Astrocyte (in vitro differentiated cells and primary cell): ENCODE measurements at places on chromosomes 6 and 20. TPM values are rescaled to one million over a fixed set of nuclear protein-coding genes. Genes with fewer than 3 reads are reported as not detected.

- peak overlapping the region; percentile 68 for H3K27ac ChIP-seq
- no peak overlapping the region for H3K4me3 ChIP-seq
- peaks cover 14% of the 10 kb centered on the region for H3K4me1 ChIP-seq
- no peaks in the 10 kb centered on the region for H3K36me3 ChIP-seq
These were observed 75.8 kb downstream of the BCKDHB start for GRCh38 chr6:80182308-80182707.

- peaks cover 5% of the 10 kb centered on the region for H3K27me3 ChIP-seq
- H3K4me3 ChIP-seq, result no peak overlapping the region
- H3K27ac ChIP-seq, result no peak overlapping the region
- DNase-seq, result no peak
- no peaks in the 10 kb centered on the region for H3K36me3 ChIP-seq
These were observed 148.5 kb downstream of the MRPL14 start for GRCh38 chr6:43978473-43979346.

DNA sequence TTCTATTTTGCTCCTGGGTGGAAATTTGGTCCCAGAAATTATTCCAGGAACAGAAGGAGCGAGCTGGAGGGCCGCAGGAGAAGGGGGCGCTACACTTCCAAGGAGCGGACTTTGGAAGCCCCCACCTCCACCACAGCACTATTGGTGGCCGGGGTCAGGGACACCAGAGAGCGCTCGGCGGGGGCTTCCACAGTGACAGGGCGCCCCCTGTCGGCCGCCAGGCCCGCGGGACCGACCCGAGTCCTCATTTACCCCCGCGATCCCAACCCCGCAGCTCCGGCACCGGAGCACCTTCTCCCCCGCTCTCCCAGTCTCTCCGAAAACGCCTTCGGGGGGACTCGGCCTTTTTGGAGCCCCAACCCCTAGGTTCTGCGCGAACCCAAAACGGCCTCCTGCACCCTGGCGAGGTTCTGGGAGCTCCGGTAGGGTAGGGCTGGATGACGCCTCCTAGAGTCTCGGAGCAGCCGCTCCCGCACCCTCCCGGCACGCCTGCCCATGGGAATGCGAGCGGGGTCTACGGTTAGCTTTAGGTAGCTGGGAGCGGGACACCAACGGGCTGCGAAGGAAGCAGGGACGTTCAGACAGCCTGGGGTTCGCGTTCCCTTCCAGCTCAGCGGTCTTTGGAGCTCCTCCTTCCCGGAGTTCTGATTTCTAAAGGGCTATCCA is 2.4 kb upstream of the FOXA2 start:
- peaks cover 44% of the 10 kb centered on the region for H3K27me3 ChIP-seq
- no peaks in the 10 kb centered on the region for H3K36me3 ChIP-seq
- no peak overlapping the region for H3K27ac ChIP-seq
- DNase-seq, result no peak
- H3K4me1 ChIP-seq, result no peaks in the 10 kb centered on the region

DNA sequence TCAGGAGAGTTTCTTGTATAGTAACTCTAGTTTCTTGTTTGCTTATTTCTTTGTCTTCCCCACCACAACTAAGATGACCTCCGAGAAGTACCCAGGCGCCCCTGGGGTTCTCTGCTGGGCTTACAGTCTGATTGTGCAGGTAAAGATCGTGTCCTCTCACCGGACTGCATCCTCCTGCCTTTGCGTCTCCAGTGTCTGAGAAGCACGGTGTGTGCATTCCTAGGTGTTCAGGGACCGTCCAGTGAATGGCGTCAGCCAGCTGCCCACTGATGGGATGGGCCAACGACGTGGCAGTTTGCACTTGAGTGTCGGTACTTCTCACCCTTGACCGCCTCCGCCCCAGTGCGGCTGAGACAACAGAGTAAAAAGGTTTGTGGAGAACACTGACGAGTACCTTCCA is 56.0 kb upstream of the NFATC2 start:
- H3K4me3 ChIP-seq, result no peak overlapping the region
- no peaks in the 10 kb centered on the region for H3K27me3 ChIP-seq
- H3K27ac ChIP-seq, result no peak overlapping the region
- no peaks in the 10 kb centered on the region for H3K36me3 ChIP-seq

- H3K4me1 ChIP-seq, result no peaks in the 10 kb centered on the region
- DNase-seq, result no peak
- no peak overlapping the region for H3K27ac ChIP-seq
- H3K4me3 ChIP-seq, result no peak overlapping the region
- H3K27me3 ChIP-seq, result no peaks in the 10 kb centered on the region
- no peaks in the 10 kb centered on the region for H3K36me3 ChIP-seq
These were observed 76.8 kb downstream of the SAMD5 start for GRCh38 chr6:147585256-147585655.

GRCh38 chr6:75603106-75603420 is 1.4 kb downstream of the SENP6 start:
- peaks cover 8% of the 10 kb centered on the region for H3K4me1 ChIP-seq
- H3K27ac ChIP-seq, result peak overlapping the region; percentile 95
- H3K4me3 ChIP-seq, result peak overlapping the region; percentile 90
- H3K27me3 ChIP-seq, result no peaks in the 10 kb centered on the region

- H3K36me3 ChIP-seq, result no peaks in the 10 kb centered on the region
- H3K27ac ChIP-seq, result no peak overlapping the region
- no peak overlapping the region for H3K4me3 ChIP-seq
- no peaks in the 10 kb centered on the region for H3K4me1 ChIP-seq
These were observed 328.4 kb downstream of the TPBG start for GRCh38 chr6:82691997-82692396.

GRCh38 chr20:16393297-16393696 is 180.0 kb downstream of the KIF16B start:
- H3K27me3 ChIP-seq, result no peaks in the 10 kb centered on the region
- no peaks in the 10 kb centered on the region for H3K36me3 ChIP-seq
- no peak overlapping the region for H3K4me3 ChIP-seq
- DNase-seq, result no peak
- H3K4me1 ChIP-seq, result no peaks in the 10 kb centered on the region

DNA sequence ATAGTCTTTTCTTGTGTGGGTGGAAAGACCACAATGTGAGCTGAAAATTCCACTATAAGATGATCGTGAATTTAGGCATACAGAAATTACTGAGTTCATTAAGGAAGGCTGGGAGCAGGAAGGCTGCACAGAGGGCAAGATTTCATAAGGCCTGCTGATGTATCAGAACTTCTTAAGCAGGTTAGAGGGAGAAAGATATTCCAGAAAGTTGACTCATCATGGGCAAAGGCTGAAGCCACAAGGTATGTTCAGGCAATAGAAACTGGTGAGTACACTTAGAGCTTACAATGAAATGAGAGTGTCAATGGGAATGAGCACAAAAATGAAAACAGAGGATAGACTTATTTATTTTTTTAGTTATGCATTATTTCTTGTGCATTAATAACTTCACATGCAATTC is 618.6 kb downstream of the CBLN4 start:
- no peaks in the 10 kb centered on the region for H3K36me3 ChIP-seq
- H3K27me3 ChIP-seq, result no peaks in the 10 kb centered on the region
- DNase-seq, result no peak
- no peak overlapping the region for H3K27ac ChIP-seq
- H3K4me3 ChIP-seq, result no peak overlapping the region
- H3K4me1 ChIP-seq, result no peaks in the 10 kb centered on the region

GRCh38 chr20:63386491-63386890 is 25.3 kb upstream of the CHRNA4 start:
- no peak for DNase-seq
- no peaks in the 10 kb centered on the region for H3K36me3 ChIP-seq
- no peak overlapping the region for H3K27ac ChIP-seq
- no peak overlapping the region for H3K4me3 ChIP-seq
- H3K27me3 ChIP-seq, result no peaks in the 10 kb centered on the region

GRCh38 chr6:21582651-21583050 is 10.9 kb upstream of the SOX4 start:
- no peak overlapping the region for H3K27ac ChIP-seq
- H3K36me3 ChIP-seq, result no peaks in the 10 kb centered on the region
- no peak overlapping the region for H3K4me3 ChIP-seq
- no peaks in the 10 kb centered on the region for H3K27me3 ChIP-seq
- no peak for DNase-seq

- no peak overlapping the region for H3K27ac ChIP-seq
- peaks cover 4% of the 10 kb centered on the region for H3K4me1 ChIP-seq
- no peak overlapping the region for H3K4me3 ChIP-seq
- no peak for DNase-seq
- no peaks in the 10 kb centered on the region for H3K27me3 ChIP-seq
These were observed 23.6 kb downstream of the RREB1 start for GRCh38 chr6:7131390-7131789.

GRCh38 chr6:35485402-35485877 is 11.4 kb downstream of the TEAD3 start:
- H3K27ac ChIP-seq, result peak overlapping the region; percentile 79
- peaks cover 10% of the 10 kb centered on the region for H3K36me3 ChIP-seq
- H3K4me1 ChIP-seq, result peaks cover 54% of the 10 kb centered on the region
- no peaks in the 10 kb centered on the region for H3K27me3 ChIP-seq
- no peak overlapping the region for H3K4me3 ChIP-seq

GRCh38 chr6:38612143-38612965 is 27.4 kb downstream of the BTBD9 start:
- H3K36me3 ChIP-seq, result no peaks in the 10 kb centered on the region
- peak; percentile 80 for DNase-seq
- no peaks in the 10 kb centered on the region for H3K27me3 ChIP-seq
- H3K27ac ChIP-seq, result no peak overlapping the region
- no peak overlapping the region for H3K4me3 ChIP-seq
- H3K4me1 ChIP-seq, result peaks cover 4% of the 10 kb centered on the region

GRCh38 chr20:62151225-62151624 is 7.7 kb downstream of the SS18L1 start:
- H3K4me3 ChIP-seq, result no peak overlapping the region
- H3K27ac ChIP-seq, result no peak overlapping the region
- DNase-seq, result no peak
- peaks cover 18% of the 10 kb centered on the region for H3K4me1 ChIP-seq
- no peaks in the 10 kb centered on the region for H3K36me3 ChIP-seq

GRCh38 chr6:110340392-110340965 is 17.7 kb downstream of the METTL24 start:
- H3K27ac ChIP-seq, result no peak overlapping the region
- no peaks in the 10 kb centered on the region for H3K27me3 ChIP-seq
- no peaks in the 10 kb centered on the region for H3K4me1 ChIP-seq

- no peaks in the 10 kb centered on the region for H3K4me1 ChIP-seq
- H3K36me3 ChIP-seq, result no peaks in the 10 kb centered on the region
- H3K4me3 ChIP-seq, result no peak overlapping the region
- no peak overlapping the region for H3K27ac ChIP-seq
- H3K27me3 ChIP-seq, result peaks cover 3% of the 10 kb centered on the region
These were observed 33.9 kb downstream of the KCNK17 start for GRCh38 chr6:39280247-39280731.

DNA sequence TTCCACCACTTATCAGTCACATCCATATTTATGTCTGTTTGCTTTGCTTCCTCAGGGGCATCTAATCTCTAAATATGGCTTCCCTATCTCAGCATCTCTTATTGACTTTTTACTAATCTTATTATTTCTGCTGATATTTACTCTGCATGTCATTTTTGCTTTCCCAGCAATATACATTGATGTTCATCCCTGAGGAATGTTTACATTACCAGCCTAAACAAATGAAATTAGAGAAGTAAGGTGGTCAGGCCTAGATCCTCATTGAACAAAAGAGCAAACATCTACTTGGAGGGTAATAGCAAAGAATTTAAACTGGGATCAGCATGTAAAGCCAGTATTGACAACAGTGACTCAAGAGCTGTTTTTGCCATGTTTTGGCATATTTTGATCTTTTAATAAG is 546.4 kb downstream of the MMUT start:
- H3K27me3 ChIP-seq, result no peaks in the 10 kb centered on the region
- no peak overlapping the region for H3K4me3 ChIP-seq
- H3K27ac ChIP-seq, result no peak overlapping the region
- H3K36me3 ChIP-seq, result no peaks in the 10 kb centered on the region
- no peak for DNase-seq

DNA sequence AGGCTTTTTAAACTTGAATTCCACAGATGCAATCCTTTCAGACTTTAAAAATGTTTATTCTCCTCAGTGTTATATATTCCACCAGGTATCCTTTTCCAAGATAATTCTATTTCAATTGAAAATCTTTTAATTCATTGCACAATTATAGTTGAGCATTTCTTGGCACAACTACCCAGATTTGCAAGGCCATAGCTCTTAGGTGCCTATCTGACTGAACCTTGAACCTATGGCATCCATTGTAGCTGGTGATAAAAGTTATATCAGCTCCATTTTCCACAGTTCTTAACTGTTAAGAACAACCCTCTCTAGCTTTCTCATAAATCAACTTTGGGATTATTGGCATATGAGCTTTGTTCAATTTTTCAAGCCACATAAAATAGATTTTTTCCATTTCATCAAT is 42.4 kb downstream of the PACRG start:
- no peak overlapping the region for H3K4me3 ChIP-seq
- H3K27me3 ChIP-seq, result no peaks in the 10 kb centered on the region
- no peaks in the 10 kb centered on the region for H3K36me3 ChIP-seq

- H3K4me1 ChIP-seq, result peaks cover 8% of the 10 kb centered on the region
- no peaks in the 10 kb centered on the region for H3K27me3 ChIP-seq
- peaks cover 19% of the 10 kb centered on the region for H3K36me3 ChIP-seq
- DNase-seq, result no peak
- H3K27ac ChIP-seq, result no peak overlapping the region
These were observed 2.1 kb downstream of the KIAA1586 start for GRCh38 chr6:57048577-57048976.

DNA sequence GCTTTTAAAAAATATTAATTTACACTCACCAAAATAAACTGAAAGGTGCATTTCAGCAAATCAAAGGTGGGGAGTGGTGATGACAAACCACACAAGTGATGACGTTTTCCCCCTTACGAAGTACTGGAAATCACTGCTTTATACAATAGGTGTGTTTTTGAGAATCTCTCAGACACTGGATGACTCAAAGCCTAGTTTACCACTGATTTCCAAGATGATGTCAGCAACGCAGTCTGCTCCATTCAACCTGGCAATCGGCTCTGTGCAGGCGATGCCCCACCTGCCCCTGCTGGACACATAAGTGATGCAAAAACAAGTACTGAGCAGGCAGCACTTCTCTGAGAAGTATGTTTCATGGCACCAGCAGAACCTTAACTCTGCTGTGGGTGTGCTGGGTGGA is 114.4 kb downstream of the SOD2 start:
- no peak overlapping the region for H3K4me3 ChIP-seq
- DNase-seq, result peak; percentile 60
- no peaks in the 10 kb centered on the region for H3K36me3 ChIP-seq
- H3K4me1 ChIP-seq, result peaks cover 11% of the 10 kb centered on the region
- H3K27ac ChIP-seq, result peak overlapping the region; percentile 72

GRCh38 chr6:135801755-135802465 is 49.6 kb upstream of the PDE7B start:
- H3K36me3 ChIP-seq, result no peaks in the 10 kb centered on the region
- no peaks in the 10 kb centered on the region for H3K4me1 ChIP-seq
- no peak overlapping the region for H3K4me3 ChIP-seq
- no peak for DNase-seq
- H3K27ac ChIP-seq, result no peak overlapping the region
- no peaks in the 10 kb centered on the region for H3K27me3 ChIP-seq

GRCh38 chr6:9292975-9293374 is 857.6 kb upstream of the SLC35B3 start:
- H3K4me3 ChIP-seq, result no peak overlapping the region
- H3K27ac ChIP-seq, result no peak overlapping the region
- no peaks in the 10 kb centered on the region for H3K4me1 ChIP-seq

SLPI gene
- total RNA-seq, result 0.41 TPM in 1 of 2 replicates, not detected in the other

DNAH8 gene
- not detected in 2 replicates for total RNA-seq

SNAI1 gene
- total RNA-seq, result 9.1 and 9.5 TPM in 2 replicates

TRIM26 gene
- total RNA-seq, result 51.7 and 52.8 TPM in 2 replicates

BACH2 gene
- 12.6 and 17.5 TPM in 2 replicates for total RNA-seq

KCNS1 gene
- total RNA-seq, result 2.2 and 2.3 TPM in 2 replicates

GINS1 gene
- 5.0 and 6.6 TPM in 2 replicates for total RNA-seq
